Calu3 (cell line): ENCODE measurements at places on chromosomes 1 and 21.

- DNase-seq: no peak
These were observed 5.1 kb upstream of the UTS2 start for GRCh38 chr1:7857985-7858384.

DNA sequence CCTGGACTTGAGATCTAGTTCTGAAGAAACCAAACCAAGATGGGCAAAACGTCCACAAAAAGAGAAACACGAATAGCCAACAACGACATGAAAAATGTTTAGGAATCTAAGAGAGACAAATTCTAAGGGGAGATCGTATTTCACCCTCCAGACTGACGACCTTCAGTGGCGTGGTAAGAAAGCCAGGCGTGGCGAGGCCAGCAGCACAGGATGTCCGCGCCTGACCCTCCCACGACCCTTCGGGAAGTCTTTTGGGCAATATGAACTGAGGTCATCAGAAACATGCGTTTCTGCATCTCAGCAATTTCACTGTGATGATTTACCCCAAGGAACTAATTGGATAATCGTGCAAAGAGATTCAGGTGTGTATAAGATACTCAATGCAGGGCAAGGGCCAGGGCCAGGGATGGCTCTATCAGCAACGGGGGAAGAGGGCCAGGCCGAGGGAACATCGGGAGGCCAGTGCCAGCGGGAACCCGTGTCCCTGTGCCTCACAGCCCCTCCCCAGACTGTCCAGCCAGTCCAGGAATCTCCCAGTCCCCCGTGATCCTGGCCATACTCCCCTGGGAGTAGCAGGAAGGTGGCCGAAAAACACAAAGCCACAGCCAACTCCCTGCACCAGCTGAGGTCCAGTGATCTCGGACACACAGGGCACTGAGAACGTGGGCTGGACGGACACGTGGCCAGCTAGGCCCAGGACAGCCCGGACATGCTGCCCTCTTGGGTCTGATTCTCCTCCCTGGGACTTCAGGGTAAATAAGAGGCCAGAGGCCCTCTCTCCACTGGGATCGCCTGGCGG is 53.6 kb upstream of the ADARB1 start:
- no peak for DNase-seq

- DNase-seq: no peak
These were observed 54.9 kb upstream of the WLS start for GRCh38 chr1:68287241-68287640.

DNA sequence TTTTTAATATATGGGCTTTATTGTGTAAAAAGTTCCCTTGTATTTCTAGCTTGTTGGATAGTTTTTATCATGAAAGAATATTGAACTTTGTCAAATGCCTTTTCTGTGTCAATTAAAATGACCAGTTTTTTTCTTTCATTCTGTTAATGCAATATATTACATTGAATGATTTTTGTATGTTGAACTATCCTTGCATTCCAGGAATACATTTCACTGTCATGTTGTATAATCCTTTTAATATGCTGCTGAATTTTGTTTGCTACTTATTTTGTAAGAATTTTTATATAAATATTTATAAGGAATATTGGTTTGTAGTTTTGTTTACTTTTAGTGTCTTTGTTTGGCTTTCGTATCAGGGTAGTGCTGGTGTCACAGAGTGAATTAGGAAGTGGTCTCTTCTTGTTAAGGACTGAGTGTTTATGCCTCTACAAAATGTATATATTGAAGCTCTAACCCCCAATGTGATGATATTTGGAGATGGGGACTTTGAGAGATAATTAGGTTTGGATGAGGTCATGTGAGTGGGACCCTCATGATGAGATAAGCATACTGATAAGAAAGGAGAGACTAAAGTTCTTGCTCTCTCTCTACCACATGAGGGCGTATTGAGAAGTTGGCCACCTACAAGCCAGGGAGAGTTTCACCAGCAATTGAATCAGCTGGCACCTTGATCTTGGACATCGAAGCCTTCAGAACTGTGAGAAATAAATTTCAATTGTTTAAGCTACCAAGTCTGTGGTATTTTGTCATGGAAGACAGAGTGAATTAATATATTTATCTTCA is 12.0 kb upstream of the SLAMF6 start:
- DNase-seq: no peak

DNA sequence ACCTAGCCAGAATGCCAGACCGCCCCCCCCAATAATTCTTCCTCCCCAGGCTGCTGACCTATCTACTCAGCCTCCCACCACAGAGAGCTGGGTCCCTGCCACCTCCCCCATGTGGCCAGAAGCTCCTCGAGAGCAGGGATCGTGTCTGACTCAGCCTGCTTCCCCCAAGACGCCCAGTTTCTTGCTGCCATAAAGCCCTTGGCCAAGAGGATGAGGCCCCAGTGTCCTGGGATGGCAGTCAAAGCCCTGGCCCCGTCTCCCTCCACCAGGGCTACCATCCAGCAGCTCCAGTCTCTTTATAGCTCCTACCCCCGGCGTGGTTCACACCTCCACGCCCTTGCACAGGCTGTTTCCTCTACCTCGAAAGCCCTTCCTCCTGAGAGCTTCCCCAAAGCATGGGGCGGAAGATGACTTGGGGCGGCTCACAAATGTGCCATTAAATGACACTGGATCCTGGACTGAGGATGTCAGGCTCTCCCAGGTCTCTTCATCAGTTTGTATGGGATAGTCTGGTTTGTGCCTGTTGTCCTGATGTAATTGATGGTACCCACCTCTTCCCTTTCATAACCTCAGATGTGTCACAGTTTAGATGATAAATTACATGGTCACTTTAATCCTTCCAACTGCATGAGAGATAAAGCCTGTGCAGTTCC is 13.2 kb downstream of the ADGRB2 start:
- no peak for DNase-seq

DNA sequence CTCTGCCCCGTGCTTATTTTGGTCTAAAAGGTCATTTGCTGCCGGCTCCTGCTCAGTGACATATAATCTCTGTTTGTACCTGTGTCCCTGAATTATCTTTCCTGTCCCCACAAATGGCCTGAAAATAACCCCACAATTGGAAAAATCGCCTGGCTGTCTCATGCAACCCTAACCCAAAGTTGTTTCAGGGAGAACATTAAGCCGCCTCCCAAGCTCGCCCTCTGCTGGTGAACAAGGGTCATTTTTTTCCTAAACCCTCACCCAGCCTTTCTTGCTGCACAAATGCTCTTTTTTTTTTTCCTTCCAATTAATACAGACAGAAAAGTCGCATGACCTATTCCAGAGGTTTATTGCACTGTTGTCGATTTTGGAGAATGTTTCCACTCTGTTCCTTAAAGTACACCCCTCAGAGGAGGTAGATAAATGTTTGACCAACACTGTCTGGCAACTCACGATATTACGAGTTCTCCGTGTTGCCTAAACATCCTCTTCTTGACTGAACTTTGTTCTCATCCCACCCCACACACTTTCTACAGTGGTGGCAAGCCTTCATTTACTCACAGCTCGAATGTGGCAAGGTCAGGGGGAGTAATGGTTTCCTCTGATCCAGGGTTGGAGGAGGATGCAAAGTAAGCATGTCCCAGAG is 148.7 kb downstream of the ZZZ3 start:
- peak; percentile 68 for DNase-seq

DNA sequence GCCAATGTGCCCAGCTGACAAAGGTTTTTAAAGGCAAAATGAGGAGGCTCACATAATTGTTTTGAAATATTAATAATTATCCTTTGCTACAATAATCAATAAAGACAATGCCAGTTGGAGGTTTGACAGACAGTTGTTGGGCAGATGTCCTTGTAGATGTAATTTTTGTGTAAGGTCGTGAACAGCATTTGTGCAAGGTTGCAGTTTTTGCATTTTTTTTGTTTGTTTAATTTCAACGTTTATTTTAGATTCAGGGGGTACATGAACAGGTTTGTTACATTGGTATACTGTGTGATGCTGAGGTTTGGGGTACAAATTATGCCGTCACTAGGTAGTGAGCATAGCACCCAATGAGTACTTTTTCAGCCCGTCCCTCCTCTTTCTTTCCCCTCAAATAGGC is 9.3 kb downstream of the MPZ start:
- DNase-seq: no peak

DNA sequence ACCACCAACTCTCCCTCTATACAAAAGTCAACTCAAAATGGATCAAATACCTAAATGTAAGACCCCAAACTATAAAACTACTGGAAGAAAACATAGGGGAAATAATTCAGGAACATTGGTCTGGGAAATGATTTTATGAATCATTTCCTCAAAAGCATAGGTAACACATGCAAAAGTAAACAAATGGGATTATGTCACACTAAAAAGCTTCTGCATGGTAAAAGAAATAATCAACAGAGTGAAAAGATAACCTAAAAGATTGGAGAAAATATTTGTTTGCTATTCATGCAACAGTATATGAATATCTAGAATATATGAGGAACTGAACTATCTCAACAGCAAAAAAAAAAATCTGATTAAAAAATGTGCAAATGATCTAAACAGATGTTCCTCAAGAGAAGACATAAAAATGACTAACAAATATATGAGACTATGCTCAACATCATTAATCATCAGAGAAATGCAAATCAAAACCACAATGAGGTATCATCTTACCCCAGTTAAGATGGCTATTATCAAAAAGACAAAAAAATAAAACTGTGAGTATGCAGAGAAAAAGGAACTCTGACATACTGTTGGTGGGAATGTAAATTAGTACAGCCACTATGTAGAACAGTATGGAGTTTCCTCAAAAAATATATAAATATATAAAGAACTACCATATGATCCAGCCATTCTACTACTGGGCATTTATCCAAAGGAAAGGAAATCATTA is 47.8 kb downstream of the VCAM1 start:
- DNase-seq: no peak

DNA sequence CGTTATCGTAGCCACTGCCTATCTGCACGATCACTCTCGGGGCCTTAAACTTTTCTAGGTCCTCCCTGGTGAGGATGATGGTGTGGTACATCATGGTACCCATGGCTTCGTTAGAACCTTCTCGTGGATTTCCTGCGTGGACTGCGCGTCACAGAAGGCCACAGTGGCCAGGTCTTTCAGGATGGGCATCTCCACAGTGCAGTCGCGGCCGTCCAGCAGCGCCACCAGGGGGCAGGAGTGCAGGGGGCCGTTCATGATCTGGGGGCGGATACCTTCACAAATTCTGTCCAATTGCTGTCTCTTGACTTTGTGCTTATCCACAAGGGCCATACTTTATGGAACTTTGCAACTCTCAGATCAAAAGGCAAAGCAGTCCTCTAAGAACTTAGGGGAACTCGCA is 69.6 kb downstream of the WLS start:
- no peak for DNase-seq

GRCh38 chr1:80639777-80640533 is 1160.8 kb upstream of the ADGRL2 start:
- no peak for DNase-seq

DNA sequence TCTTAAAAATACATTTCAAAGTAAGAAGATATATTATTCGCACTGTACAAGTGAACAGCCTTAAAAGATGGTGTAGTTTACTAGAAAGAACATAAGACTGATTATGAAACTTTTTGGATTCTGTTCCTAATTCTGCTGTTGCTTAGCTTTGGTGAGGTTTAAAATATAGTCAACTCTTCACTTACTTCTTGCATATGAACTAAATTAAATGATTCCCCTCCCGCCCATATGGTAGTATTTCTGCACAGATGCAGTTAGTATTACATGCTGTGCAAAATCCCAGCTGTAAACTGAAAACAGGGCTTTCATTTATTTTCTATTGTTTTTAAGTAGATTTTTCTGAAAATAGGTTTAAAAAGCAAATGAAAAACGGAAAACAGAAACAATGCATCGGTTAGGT is 345.4 kb upstream of the NCAM2 start:
- no peak for DNase-seq

DNA sequence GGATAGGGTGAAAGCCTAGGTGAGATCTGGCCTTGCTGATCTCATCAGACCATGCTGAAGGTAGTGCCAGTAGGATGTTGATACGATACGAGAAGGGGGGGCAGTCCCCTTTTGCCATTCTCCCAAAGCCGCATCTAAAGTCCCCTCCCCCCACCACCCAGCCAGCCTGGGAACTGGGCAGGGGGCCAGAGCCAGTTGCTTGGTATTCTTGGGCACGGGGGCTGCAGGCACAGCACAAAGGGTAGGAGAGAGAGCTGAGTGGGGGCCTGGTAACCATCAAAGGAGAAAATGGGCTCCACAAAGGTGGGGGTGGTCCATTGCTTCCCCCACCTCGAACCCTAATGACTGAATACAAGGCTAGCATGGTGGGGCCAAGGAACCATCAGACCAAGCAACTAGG is 5.4 kb downstream of the PEA15 start:
- DNase-seq: no peak

DNA sequence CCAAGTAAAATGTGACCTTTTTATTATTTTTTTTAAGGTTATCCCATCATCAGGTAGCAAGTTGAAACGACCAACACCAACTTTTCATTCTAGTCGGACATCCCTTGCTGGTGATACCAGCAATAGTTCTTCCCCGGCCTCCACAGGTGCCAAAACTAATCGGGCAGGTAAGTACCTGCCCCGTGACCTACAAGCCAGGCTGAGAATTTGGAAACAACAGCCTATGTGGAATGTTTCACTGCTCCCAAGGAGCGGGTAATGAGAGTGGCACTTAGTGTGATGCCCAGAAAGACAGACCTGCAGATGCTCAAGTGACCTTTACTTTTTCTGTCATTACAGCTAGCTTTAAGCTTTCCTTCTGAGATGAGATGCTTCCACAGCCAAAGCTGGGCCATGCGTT is 6.9 kb upstream of the BMP8A start:
- DNase-seq: no peak

DNA sequence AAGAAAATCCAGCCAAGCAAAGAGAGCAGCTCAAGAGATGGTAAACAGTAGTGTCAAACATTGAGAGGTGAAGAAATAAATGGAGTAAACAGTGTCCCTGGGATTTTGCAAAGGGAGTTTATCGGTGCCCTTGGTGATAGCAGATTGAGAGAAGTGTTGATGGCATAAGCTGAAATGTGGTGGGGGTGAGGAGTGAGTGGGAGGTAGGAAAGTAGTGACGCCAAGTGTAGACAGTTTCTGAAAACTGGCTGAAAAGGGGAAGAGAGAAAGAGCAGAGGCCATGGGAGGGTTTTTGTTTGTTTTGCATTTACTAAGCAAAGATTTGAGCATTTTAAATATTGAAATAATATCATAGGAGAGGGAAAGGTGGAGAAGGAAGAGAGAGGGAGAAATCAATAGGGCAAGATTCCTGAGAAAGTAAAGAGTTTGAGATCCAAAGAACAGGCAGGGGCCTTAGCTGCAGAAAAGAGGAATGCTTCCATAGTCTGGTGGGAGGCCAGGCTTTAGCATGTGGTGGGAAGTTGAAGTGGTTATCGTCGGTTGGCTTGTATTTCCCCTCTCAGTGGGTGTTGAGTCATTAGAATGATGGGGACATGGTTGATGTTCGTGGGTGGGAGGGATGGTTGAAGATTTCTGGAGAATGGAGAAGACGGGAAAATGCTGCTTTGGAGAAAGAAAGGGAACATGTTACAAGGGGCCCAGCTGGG is 26.8 kb upstream of the RASAL2 start:
- DNase-seq: no peak

DNA sequence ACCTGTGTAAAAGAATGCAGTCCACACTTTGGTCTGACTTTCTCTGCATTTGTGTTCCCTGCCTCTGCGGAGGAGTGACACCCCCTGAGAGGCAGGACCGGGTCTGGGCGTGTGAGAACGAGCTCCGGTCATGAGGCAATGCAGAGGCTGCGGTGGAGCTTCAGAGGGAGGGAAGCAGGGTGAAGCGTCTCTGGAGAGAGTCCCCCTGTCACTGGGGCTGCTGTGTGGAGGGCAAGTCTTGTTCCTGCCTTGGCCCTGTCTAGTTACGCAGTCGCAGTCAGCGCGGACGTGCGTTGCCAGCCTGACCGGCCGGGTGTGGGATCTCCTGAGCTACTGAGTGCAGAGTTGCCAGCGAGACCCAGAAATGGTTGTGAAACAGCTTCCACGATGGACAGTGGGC is 48.5 kb downstream of the BACE2 start:
- no peak for DNase-seq

GRCh38 chr1:108878678-108879077 is 1.9 kb downstream of the GPSM2 start:
- DNase-seq: no peak
